ENCODE measurements at places on chromosomes 5 and 9. TPM values are rescaled to one million over a fixed set of nuclear protein-coding genes. Genes with fewer than 3 reads are reported as not detected.

- no peak for DNase-seq
Observed at GRCh38 chr5:146006470-146007190, 70.3 kb downstream of the SH3RF2 start.

DNA sequence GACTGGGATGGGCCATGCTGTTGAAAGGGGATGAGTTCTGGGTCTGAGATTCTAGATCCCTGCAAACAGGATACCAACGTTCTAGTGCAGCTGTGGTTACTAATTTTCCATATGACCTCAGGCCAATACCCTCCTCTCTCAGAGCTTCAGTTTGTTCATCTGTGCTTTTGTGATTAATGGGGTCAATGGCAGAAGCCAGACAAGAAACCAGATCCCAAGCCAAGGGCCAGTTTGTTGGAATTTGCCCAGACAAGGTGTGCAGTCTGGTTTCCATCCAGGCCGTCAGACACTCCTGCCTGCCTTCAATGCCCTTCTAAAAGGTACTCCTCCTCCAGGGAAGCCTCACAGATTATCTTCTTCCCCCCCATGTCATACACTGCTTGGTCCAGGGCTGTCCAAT is 11.4 kb downstream of the MYORG start:
- no peak for DNase-seq

DNA sequence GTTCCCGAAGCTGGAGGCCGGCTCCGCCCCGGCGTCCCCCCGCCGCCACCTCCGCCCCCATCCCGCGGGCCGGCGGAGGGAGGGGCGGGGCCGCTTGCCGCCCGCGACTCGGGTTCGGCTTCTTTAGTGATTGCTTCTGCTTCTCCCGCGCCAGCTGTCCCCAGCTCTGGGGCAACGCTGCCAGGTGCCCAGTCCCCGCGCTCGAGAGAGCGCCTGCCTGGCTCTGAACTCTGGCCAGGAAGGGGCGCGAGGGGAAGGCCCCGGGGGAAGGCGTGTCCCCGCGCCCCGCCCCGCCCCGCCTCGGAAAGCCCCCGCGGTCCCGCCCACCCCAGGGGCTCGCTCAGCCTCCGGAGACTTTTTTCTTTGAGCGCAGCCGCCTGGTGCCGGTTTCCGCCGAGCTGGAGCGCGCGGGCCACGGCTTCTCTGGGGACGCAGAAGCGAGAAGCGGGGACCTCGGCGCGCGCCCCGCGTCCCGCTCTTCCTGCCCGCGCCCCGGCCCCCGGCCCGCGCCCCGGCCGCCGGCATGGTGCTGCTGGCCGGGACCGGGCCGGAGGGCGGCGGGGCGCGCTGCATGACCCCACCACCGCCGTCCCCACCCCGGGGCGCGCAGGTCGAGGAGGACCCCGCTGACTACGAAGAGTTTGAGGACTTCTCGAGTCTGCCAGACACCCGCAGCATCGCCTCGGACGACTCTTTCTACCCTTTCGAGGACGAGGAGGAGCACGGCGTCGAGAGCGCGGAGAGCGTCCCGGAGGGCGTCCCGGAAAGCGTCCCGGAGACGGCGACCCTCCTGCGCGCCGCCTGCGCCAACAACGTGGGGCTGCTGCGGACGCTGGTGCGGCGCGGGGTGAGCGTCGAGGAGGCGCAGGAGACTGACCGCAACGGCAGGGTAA is at the start of gene ANKRD33B:
Gene ANKRD33B, plus strand, starts transcription at position 126 of the 893 bp plus-strand sequence. Its CDS starts 398 bp downstream, at position 524.
- DNase-seq: peak; percentile 65

GNAQ gene
- 45.4 TPM for total RNA-seq
